ENCODE measurements at places on chromosomes 13 and 19. TPM values are rescaled to one million over a fixed set of nuclear protein-coding genes. Genes with fewer than 3 reads are reported as not detected.

- DNase-seq = no peak
Measured at GRCh38 chr19:41928221-41928683, at the start of gene ERFL. Gene ERFL, minus strand, starts transcription at chr19:41928449. Its CDS starts 15,530 bp downstream, at chr19:41912919.

DNA sequence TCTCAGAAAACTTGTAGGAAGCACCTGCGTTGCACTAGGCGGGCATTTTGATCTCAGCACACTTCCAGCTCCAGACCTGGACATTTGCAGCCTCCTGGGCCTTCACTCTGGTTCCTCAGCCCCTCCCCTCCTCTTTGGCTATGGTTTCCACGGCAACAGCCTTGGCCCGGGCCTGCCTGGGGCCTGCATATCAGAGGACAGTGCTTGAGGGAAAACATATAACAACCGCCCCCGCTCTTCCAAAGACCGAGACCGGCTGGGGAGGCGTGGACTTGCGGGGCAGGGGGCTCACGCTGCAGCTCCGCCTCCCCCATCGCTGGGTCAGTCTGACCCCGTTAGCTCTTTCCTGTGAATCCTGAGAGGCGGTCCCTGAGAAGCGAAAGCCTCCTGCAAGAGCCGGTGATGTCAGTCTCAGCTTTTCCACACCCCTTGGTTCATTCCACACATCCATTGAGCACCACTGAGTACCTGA is 125.7 kb upstream of the PEG3 start:
- no peak for DNase-seq

DNA sequence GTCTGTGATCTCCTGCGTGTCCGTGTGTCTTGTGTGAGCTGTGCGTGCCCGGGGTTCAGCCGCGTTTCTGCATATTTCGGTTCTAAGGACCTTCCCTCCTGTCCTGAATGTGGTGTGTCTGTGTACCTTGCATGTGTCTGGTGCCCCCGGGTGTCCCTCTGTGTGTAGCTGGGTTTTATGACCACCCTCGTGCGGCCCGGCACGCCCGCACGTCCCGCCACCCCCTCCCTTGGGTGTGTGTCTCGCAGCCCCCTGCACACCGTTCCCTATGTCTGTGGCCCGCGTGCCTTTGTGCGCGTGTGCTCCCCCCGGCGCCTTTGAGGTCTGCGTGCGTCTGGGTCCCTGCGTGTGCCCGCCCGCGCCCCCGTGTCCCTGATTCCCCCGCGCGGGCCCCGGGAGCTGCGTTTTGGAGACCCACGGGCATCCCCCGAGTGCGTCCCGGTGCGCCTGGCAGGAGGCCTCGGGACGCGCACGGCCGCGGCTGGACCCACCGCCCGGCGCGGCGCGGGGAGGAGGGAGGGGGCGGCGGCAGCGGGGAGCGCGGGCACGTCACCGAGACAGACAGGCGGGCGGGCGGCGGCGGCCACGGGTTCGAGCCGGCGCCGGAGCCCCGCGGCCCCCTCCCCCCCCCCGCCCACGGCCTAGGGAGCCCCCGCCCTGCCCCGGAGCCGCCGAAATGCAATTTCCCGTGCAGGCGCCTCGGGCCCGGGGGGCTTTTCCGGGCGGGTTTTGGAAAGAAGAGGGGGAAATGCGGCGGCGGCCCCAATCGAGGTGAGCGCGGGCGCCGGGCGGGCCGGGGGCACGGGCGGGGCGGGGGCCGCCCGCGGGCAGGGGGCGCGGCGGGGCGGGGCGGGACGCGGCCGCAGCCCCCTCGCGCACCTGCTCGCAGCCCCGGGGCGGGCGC is 12.0 kb upstream of the NANOS3 start:
- no peak for DNase-seq

GRCh38 chr13:31433207-31433606 is 233.4 kb downstream of the B3GLCT start:
- DNase-seq = no peak

DNA sequence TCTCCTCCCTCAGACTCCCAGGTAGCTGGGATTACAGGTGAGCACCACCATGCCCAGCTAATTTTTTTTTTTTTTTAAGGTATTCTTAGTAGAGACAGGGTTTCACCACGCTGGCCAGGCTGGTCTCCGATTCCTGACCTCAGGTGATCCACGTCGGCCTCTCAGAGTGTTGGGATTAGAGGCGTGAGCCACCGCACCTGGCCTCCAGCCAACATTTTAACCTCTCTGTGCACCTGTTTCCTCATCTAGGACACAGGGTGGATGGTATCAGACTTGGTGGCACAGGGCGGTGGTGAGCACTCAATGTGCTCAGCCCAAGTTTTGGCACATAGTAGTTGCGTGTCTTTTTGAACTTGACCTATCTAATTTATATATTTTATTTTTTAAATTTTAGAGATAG is 12.5 kb downstream of the APBA3 start:
- DNase-seq = peak; percentile 23

DNA sequence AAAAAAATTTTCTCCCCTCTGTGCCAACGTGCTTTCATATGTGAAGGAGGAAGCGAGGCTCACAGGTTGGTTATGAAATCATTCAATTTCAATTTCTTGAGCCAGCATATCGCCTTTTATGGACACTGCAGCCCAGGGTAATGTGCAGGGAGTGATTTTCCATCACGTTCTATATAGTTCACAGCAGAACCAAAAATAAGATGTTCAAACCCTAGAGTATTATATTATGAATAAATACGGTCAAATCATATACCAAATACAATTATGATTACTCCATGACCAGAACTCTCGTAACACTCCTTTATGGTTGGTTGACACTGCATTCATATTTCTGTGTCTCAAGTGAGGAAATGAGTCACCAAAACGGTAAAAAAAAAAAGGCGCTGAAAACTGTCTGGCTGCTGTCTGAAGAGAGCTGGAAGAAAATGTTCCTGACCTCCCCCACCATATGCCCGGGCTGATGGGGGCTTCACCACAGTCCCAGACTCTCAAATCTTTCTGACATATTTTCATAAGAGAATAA is 75.8 kb upstream of the UBAC2 start:
- no peak for DNase-seq

GRCh38 chr13:42746866-42747265 is 34.5 kb upstream of the FAM216B start:
- DNase-seq = no peak

ZNF99 gene
- total RNA-seq = not detected

SBK3 gene
- 0.53 TPM for total RNA-seq
